ENCODE measurements at places on chromosomes 4 and X. TPM values are rescaled to one million over a fixed set of nuclear protein-coding genes. Genes with fewer than 3 reads are reported as not detected.

DNA sequence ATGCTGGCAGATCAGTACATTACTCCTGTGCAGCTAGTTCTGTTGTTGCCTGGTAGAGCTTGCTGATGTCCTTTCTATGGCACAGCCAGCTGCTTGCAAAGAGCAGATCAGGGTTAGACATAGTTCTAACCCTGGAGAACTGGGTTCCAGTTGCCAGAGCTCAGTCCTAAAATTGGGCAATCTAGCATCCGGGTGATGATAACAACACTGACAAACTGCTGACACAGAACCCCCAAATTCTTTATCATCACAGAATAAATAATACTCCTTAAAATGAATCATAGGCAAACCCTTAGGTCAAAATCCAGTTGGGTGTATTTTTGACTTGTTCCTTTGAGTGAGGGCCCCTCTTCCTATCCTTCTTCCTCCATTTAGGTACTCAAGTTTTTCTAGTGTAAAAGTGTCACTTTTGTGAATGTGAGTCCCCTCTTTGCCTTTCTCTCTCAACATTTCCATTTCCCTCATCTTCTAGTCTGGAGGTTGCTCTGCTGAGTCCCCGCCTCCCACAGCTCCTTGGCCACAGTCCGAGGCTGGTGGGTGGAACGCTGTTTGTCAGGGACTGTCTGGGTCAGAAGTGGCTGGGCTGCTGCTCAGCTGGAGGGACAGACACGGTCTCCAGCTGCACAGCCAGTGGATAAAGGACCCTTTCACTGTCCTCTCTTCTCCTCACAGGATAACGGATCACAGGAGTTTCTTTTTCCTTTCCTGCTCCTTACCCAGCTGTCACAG lies 93.6 kb upstream of the RASGEF1B start:
- H3K4me3 ChIP-seq: peak overlapping the region; percentile 60
- H3K27ac ChIP-seq: no peak overlapping the region
- H3K4me1 ChIP-seq: peaks cover 13% of the 10 kb centered on the region
- H3K36me3 ChIP-seq: no peaks in the 10 kb centered on the region
- DNase-seq: peak; percentile 34

GRCh38 chr4:120318196-120318846 lies 251.7 kb upstream of the MAD2L1 start:
- no peak overlapping the region for H3K27ac ChIP-seq
- H3K36me3 ChIP-seq: no peaks in the 10 kb centered on the region
- no peaks in the 10 kb centered on the region for H3K27me3 ChIP-seq
- peaks cover 4% of the 10 kb centered on the region for H3K4me1 ChIP-seq

GRCh38 chrX:73214426-73215094 lies at the start of gene NAP1L2:
Gene NAP1L2, minus strand, starts transcription at chrX:73214851. Its CDS starts 359 bp downstream, at chrX:73214492.
- DNase-seq: peak; percentile 34
- no peaks in the 10 kb centered on the region for H3K4me1 ChIP-seq

The MAGEB10 gene
- not detected for total RNA-seq

DNA sequence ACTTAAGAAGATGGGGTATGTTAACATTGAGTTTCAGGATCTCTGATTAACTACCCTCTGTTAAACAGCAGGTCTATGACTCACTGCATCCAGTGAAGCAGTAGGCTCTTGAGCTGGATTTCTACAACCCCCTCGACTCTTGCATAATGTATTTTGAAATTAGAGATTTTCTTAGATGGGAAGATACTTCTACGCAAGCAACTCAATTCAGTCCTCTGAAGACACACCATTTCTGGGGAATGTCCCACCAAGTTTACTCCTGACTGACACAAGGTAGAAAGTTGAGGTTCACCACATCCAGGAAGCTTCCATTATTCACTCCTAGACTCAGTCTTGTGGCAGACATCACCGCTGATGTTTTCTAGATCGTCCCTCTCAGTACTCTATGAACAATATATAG lies 12.9 kb downstream of the PALLD start:
- DNase-seq: no peak
- no peak overlapping the region for H3K27ac ChIP-seq
- H3K4me1 ChIP-seq: peaks cover 8% of the 10 kb centered on the region
- H3K36me3 ChIP-seq: no peaks in the 10 kb centered on the region
- no peaks in the 10 kb centered on the region for H3K27me3 ChIP-seq
- H3K4me3 ChIP-seq: no peak overlapping the region

DNA sequence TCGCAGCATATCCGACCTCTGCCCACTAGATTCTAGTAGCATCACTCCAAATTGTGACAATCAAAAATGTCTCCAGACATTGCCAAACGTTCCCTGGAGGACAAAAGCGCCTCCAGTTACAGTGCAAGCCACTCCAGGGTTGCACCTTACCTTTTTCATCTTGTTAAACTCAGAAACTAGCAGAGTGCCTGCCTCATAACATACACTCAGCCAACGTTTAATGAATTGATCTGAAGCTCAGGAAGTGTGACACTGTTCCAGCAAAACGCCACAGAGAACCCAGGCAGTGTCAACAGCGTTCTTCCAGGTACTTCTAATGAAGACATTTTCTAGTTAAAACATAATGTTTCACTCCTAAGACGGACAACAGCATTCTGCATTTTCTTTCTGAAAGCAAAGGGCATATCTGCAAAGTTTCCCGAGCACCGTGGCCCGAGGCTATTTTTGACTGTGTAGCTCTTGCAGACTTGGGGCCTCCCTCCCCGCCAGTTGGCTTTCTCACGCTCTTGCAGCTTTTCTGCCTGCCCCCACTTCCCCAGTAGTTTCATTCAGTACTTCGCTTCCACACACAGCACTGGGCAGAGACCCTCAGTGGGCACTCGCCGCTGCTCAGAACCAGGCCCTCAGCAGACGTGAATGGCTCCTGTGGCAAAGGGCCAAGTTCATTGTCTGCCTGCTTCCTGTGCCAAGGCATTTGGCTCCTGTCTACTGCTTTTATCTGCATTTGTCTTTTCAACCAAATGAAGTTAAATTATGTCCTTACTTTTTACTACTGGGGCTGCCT lies 133.4 kb upstream of the TTC29 start:
- H3K27me3 ChIP-seq: no peaks in the 10 kb centered on the region
- H3K4me1 ChIP-seq: no peaks in the 10 kb centered on the region
- DNase-seq: no peak
- no peak overlapping the region for H3K4me3 ChIP-seq
- no peak overlapping the region for H3K27ac ChIP-seq
- H3K36me3 ChIP-seq: no peaks in the 10 kb centered on the region

- no peak overlapping the region for H3K4me3 ChIP-seq
- no peak for DNase-seq
- no peaks in the 10 kb centered on the region for H3K27me3 ChIP-seq
- no peaks in the 10 kb centered on the region for H3K36me3 ChIP-seq
Observed at GRCh38 chrX:24242649-24243175, 71.2 kb downstream of the SUPT20HL2 start.

GRCh38 chr4:48190839-48191238 lies 56.8 kb upstream of the TXK start:
- no peak overlapping the region for H3K27ac ChIP-seq
- no peaks in the 10 kb centered on the region for H3K4me1 ChIP-seq
- no peaks in the 10 kb centered on the region for H3K36me3 ChIP-seq
- H3K27me3 ChIP-seq: peaks cover 4% of the 10 kb centered on the region
- DNase-seq: no peak

DNA sequence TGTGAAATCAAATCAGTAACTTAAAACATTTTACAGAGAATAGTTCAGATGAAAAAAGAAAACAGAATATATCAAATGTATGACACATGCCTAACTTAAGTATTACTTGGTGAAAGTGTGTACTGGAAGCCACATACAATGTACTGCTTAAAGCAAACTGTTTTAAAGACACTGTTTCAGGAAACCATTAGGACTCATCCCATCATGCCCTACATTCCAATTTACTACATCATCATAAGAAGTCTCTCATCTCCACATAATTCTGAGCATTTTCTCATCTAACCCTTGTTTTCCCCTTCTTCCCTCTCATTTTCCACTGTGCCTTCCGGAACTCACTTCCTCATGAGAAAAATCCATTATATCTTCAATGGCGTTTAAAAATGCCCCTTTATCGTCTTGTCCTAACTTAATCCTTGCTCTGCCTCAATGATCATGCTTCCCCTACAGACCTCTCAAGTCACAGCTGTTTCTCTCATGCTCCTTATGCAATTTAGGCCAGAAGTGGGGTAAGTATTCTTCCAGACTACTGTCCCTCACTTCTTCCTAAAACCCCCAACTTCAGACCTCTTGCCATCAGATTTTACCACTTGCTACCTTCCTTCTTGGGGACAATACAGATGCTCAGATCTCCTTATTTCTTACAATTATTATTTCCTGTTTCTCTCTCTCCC lies 26.8 kb upstream of the FGF5 start:
- peak overlapping the region; percentile 95 for H3K27ac ChIP-seq
- H3K4me3 ChIP-seq: no peak overlapping the region
- H3K36me3 ChIP-seq: no peaks in the 10 kb centered on the region
- no peaks in the 10 kb centered on the region for H3K27me3 ChIP-seq

GRCh38 chrX:153060095-153060445 lies 3.8 kb downstream of the PNMA3 start:
- H3K27ac ChIP-seq: no peak overlapping the region
- no peak overlapping the region for H3K4me3 ChIP-seq
- peaks cover 6% of the 10 kb centered on the region for H3K4me1 ChIP-seq

GRCh38 chrX:149539283-149540130 lies 1.3 kb upstream of the EOLA1 start:
- peak overlapping the region; percentile 68 for H3K4me3 ChIP-seq
- H3K4me1 ChIP-seq: peaks cover 4% of the 10 kb centered on the region
- DNase-seq: peak; percentile 85
- H3K27ac ChIP-seq: peak overlapping the region; percentile 8
- no peaks in the 10 kb centered on the region for H3K27me3 ChIP-seq

DNA sequence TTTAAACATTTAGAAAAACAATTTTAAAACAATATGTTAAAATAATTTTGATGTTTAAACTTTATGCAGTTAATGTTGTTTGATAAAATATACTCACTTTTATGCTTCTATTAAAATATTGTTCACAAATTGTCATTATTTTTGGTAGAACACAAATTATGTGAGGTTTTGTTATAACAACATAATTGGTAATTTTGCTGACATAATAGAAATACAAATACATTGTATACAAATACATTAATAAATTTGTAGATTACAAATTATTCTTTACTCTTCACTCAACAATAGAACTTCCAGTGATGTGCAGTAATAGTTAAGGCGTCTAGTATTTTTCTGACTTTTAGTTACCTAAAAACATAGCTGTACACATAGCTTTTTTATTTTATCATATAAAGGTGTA lies 1472.4 kb upstream of the ADGRL3 start:
- H3K36me3 ChIP-seq: no peaks in the 10 kb centered on the region
- no peak overlapping the region for H3K4me3 ChIP-seq
- DNase-seq: no peak
- H3K4me1 ChIP-seq: no peaks in the 10 kb centered on the region
- no peak overlapping the region for H3K27ac ChIP-seq

- no peak overlapping the region for H3K4me3 ChIP-seq
- no peaks in the 10 kb centered on the region for H3K36me3 ChIP-seq
- H3K27ac ChIP-seq: no peak overlapping the region
- no peaks in the 10 kb centered on the region for H3K27me3 ChIP-seq
- DNase-seq: no peak
Observed at GRCh38 chrX:19776753-19777152, 110.6 kb downstream of the SH3KBP1 start.

- DNase-seq: no peak
- no peak overlapping the region for H3K27ac ChIP-seq
- no peaks in the 10 kb centered on the region for H3K27me3 ChIP-seq
- H3K36me3 ChIP-seq: no peaks in the 10 kb centered on the region
- H3K4me3 ChIP-seq: no peak overlapping the region
Observed at GRCh38 chrX:10902001-10902400, 209.1 kb upstream of the HCCS start.

DNA sequence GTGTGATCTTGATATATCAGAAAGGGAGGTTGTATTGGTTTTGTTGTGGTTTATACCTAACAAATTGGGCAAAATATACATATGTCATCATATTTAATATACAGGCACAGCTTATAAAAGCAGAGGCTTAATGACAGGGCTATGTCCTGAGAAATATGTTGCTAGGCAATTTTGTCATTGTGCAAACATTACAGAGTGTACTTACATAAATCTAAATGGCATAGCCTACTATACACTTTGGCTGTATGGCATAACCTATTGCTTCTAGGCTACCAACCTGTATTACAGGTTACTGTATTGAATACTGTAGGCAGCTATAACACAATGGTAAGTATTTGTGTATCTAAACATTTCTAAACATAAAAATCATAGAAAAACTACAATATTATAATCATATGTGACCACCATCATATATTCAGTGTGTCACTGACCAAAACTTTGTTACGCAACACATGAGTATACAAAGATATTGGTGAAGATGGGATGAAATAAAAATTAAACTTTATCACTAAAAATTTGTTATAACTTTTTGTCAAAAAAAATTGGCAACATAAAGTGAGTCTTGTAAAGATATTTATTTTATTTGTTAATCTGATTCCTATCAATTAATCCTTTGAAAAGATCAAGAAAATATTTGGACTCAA lies 414.0 kb upstream of the HS3ST1 start:
- H3K4me1 ChIP-seq: no peaks in the 10 kb centered on the region
- H3K36me3 ChIP-seq: no peaks in the 10 kb centered on the region
- H3K27me3 ChIP-seq: no peaks in the 10 kb centered on the region
- DNase-seq: no peak
- H3K27ac ChIP-seq: no peak overlapping the region

The KDR gene
- total RNA-seq: not detected

The GPR143 gene
- total RNA-seq: not detected

The RNF128 gene
- total RNA-seq: 0.72 TPM

The CRLF2 gene
- 0.29 TPM for total RNA-seq

The SPARCL1 gene
- total RNA-seq: not detected

DNA sequence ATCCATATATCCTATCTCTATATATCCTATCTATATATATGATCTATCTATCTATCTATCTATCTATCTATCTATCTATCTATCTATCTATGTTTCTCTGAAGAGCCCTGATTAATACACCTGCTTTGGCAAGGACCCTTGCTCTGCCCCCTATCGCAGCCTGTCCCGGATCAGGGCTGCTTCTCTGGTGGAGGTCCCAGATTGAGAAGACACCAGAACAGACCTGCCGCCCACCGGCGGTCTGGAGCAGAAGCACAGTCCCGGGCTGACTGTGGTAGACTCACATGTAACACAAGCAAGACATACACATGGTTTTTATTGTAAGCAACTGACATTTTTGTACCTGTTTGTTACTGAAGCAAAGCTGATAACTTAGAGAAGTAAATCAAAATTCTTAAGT lies 52.8 kb downstream of the ING2 start:
- H3K4me1 ChIP-seq: no peaks in the 10 kb centered on the region
- peaks cover 2% of the 10 kb centered on the region for H3K27me3 ChIP-seq
- H3K36me3 ChIP-seq: no peaks in the 10 kb centered on the region
- no peak overlapping the region for H3K27ac ChIP-seq
- H3K4me3 ChIP-seq: no peak overlapping the region

DNA sequence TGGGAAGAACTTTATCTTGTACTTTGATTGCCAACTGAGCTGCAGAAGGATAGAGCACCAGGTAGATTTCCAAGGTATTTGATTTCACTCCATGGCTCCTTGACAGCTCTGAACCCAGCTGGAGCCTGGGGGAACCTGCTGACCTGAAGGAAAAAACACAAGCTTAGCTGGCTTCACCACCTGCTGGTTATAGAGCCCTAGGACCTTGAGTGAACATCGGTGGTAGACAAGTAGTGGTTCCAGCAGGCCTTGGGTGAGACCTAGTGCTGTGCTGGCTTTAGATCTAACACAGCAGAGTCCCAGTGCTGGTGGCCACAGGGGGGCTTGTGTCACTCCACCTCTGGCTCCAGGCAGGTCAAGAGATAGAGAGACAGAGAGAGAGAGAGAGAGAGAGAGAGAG lies 1102.6 kb downstream of the ADGRL3 start:
- DNase-seq: no peak
- no peaks in the 10 kb centered on the region for H3K4me1 ChIP-seq
- H3K36me3 ChIP-seq: no peaks in the 10 kb centered on the region
- H3K27ac ChIP-seq: no peak overlapping the region

Data from osteoblast (primary cell).